ENCODE measurements at places on chromosomes 1 and 21.
A peak's percentile ranks its signal among the peaks of the same experiment; 100 is the strongest.

DNA sequence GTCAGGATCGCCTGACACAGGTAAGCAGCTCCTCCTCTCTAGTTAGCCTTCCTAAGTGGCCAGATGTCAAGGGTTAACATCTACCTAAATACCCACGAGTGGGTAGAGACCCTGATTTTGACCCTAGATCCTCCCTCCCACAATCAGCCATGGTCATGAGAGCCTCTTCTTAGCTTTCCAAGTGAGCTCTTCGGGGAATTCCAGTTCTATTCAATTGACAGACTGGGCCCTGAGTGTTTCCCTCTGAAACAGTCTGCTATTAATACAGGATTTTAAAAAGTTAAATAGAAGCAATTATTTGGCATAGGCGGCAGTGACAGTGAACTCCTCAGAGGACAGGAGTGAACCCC, 28.1 kb downstream of the C2CD2 start:
- peak; percentile 37 for DNase-seq

GRCh38 chr1:148388260-148389026, 94.7 kb downstream of the PPIAL4G start:
- peak; percentile 87 for DNase-seq

- no peak for DNase-seq
Observed at GRCh38 chr1:228830185-228830953, 95.1 kb downstream of the RHOU start.

DNA sequence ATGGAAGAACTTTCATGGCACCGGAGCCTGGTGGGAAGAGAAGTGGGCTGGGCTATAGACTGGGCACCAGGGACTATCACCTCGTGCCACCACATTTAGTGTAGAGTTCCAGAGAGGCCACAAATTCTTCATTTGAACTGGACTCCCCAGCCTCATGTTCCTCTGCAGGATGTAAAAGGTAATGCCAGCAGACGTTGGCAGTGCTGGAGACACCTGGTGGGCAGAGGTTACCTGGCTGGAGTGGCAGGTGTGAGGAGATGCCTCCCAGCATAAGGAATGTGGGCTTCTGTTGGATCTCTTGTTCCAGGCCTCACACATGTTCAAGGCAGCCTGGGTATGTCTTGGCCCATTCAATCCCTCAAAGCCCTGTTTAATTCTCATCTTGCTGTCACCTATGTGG, 35.2 kb downstream of the TEX35 start:
- DNase-seq, result no peak

- DNase-seq, result no peak
Observed at GRCh38 chr1:222761083-222761482, 24.1 kb downstream of the FAM177B start.

GRCh38 chr1:9822897-9823692, 670 bp downstream of the CLSTN1 start:
- DNase-seq, result peak; percentile 57

- DNase-seq, result no peak
Observed at GRCh38 chr1:164598719-164599118, 39.7 kb downstream of the PBX1 start.

GRCh38 chr1:218317061-218317460, 28.1 kb upstream of the TGFB2 start:
- no peak for DNase-seq

GRCh38 chr1:222711319-222712252, 705 bp downstream of the AIDA start:
- DNase-seq, result peak; percentile 79

Measured in suppressor macrophage treated with lipopolysaccharide for 1 hour (primary cell).